ENCODE measurements at places on chromosomes 7 and 10. TPM values are rescaled to one million over a fixed set of nuclear protein-coding genes. Genes with fewer than 3 reads are reported as not detected.

Gene HOXA7
- 0.13 TPM for total RNA-seq

Gene STEAP1B
- total RNA-seq = 53.2 TPM

Gene TEX36
- not detected for total RNA-seq

Gene ADIRF
- 36.5 TPM for total RNA-seq

Gene ZNF438
- total RNA-seq = 6.5 TPM

Gene FEZF1
- total RNA-seq = not detected

Gene FKBP14
- total RNA-seq = 23.3 TPM

Gene PLPP4
- 5.2 TPM for total RNA-seq

GRCh38 chr10:14184841-14185315, 145.8 kb downstream of the FRMD4A start:
- DNase-seq = no peak

DNA sequence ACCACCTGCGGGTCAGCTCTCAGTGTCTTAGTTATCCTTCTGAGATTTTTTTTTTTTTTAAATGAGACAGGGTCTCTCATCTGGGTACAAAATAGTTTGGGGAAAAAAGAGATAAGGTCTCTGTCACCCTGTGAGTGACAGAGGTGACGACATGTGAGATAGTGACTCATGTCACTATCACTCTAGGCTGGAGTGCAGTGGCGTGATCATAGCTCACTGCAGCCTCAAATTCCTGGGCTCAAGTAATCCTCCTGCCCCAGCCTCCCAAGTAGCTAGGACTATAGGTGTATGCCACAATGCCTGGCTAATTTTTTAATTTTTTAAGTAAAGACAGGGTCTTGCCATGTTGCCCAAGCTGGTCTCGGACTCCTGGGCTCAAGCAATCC, 10.4 kb downstream of the BLVRA start:
- no peak for DNase-seq

- DNase-seq = no peak
These were observed 124.4 kb upstream of the RNF32 start for GRCh38 chr7:156515911-156516790.

DNA sequence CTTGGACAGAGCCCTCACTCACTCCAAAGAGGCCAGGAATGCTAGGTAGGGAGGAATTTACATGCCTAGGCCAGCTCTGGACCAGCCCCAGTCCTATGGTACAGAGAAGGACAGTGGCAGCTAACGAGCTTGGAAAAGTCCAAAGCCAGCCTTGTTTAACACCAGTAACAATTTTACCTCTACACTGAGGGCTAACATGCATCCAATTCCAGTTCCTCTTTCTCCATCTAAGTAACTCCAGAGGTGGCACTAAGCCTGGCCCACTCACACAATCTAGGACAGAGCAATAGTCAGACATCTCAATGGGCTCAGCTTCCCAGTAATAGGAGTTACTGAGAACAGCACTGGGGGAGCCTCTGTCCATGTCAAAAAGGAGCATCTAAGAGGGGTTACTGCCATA, 5.7 kb upstream of the LCOR start:
- no peak for DNase-seq

DNA sequence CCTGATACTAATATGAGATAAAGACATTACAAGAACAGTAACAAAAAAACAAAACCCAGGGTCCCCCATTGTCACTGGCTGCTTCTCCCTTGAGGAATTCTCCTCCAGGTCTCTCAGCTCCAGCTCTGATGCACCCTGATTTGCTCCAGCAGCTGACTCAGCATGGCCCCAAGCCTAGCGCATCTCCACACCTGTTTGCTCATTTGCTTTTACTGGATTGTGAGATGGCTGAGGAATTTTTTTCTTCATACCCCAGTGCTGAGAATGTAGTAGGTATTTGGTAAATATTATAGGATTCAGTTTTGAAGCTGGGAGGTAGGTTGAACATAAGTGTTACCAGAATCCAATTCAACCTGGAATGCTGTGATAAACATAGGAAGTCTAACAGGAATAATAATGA, 171.9 kb downstream of the PKD1L1 start:
- no peak for DNase-seq

DNA sequence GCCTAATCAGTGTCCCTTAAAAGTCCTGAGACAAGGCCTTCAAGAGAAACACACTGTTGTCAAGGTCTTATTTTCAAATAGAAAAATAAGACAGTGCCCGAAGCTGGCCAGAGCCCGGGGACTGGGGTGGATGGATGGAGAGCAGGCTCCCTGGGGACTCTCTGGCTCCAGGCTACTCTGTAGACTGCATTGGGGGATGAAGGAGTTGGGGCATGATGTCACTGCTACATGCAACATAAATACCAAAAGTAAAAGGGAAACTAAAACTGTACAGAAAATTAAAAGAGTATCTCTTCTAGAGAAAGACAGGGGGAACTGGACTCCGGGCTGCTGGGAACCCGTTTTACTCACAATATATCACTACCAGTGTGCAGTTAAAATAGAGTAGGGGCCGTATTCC, 629.8 kb downstream of the KCNMA1 start:
- DNase-seq = no peak

GRCh38 chr10:77332256-77332655, 305.4 kb downstream of the KCNMA1 start:
- DNase-seq = no peak

GRCh38 chr7:74025146-74025545, 2.8 kb upstream of the ELN start:
- no peak for DNase-seq

Measured in pulmonary artery endothelial cell (primary cell).